ENCODE measurements at places on chromosomes 1 and 21.
A peak's percentile ranks its signal among the peaks of the same experiment; 100 is the strongest.

DNA sequence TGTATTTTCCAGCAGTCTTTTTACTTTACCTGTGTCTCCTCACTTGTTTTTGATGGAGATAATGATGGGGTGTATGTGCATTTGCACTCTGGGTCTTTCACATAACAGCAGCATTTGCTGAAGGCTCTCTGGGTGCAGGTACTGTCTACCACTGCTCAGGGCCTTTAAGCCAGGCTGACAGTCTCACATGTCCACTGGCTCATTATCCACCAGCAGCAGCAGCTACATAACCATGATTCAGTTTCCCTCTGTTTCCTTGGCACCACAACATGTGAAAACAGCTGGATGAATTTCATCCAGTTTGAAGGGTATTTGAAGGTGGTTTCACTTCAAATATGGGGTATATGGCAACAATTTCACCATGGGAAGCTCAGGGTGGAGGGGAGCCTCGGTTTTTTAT is 41.2 kb upstream of the ROR1 start:
- no peak for DNase-seq

DNA sequence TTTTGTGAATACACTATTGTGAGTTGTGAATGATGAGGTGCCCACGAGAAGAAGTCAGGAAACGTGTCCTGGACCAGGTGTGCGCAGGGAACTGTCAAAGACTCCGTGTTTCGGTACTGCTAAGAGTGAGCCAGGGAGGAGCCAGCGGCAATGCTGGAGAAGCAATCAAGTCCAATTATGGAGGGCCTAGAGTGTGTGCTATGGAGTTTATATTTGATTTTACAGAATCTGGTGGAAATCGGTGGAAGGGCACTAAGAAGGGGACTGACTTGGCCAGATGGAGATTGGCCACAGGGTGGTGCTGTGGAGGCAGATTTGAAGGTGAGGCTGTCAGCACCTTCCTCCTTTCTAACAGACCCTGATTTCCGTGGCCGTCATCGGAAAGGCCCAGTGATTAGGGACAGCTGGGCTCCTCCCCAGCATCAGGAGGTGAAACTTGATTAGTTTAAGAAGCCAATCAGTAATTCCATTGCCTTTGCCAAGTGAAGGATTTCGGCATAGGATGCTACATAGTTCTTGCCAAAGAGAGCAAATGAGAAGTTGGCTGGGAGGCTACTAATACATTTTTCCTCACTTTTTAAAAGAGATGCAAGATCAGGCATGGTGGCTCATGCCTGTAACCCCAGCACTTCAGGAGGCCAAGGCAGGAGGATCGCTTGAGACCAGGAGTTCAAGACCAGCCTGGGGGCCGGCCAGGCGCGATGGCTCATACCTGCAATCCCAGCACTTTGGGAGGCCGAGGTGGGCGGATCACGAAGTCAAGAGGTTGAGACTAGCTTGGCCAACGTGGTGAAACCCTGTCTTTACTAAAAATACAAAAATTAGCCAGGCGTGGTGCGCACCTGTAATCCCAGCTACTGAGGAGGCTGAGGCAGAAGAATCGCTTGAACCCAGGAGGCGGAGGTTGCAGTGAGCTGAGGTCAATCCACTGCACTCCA is 7.0 kb downstream of the PTCH2 start:
- DNase-seq: peak; percentile 73

- DNase-seq: no peak
Measured at GRCh38 chr21:44764319-44765230, 37.0 kb downstream of the UBE2G2 start.

DNA sequence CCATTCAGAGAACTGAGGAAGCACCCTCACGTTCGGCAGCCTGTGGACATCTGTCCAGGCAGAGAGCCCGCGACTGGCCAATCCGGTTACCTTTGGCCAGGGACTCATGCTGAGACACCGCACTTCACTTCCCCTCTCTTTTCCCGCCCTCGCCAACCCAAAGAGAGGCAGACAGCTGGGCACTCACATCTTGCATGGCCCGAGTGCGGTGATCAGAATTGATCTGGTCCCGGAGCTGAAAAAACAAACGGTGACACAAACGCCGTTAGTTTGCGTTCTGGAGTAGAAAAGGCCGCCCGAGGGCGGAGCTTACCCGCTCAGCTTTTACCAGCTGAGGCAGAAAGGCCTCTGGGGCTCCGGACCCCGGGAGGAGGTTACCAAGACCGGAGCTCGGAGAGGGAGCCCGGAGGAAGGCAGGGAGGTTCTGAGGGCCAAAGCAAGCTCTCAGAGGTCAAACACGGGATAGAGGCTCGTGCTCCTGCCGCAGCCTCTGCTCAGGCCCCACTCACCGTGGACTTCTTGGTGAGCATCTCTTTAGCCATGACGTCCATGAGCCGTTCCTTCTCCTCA is 376 bp downstream of the SF3A3 start:
- DNase-seq: no peak

DNA sequence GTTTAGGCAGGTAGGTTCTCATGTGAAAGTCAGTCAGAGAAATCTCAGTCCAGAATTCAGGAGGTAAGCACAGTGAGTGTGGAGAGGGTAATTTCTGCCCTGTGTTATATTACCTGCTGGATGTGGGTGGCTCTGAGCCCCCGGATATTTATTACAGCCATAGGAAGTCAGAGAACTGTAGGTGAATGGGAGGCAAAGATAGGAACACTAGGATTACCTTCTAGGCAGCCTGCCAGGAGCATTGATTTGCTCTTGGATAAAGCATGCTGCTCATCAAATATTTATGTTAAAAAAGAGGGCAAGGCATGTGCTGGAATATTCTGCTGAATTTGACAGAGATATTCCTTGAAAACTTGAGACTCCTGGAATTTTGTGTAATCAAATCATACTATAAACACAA is 8.5 kb downstream of the GNG12 start:
- DNase-seq: no peak

GRCh38 chr1:17795081-17795809 is 40.1 kb downstream of the ACTL8 start:
- DNase-seq: no peak

- DNase-seq: no peak
Measured at GRCh38 chr1:107294686-107295085, 153.8 kb downstream of the NTNG1 start.

- DNase-seq: no peak
Measured at GRCh38 chr1:230794431-230794830, 47.2 kb downstream of the CAPN9 start.

GRCh38 chr1:212470059-212470458 is 37.3 kb downstream of the NENF start:
- no peak for DNase-seq

- DNase-seq: no peak
Measured at GRCh38 chr1:193791746-193792145, 605.3 kb upstream of the B3GALT2 start.

- no peak for DNase-seq
Measured at GRCh38 chr1:213987422-213987926, 299 bp upstream of the PROX1 start.

- DNase-seq: no peak
Measured at GRCh38 chr1:226308166-226308722, 720 bp downstream of the LIN9 start.

DNA sequence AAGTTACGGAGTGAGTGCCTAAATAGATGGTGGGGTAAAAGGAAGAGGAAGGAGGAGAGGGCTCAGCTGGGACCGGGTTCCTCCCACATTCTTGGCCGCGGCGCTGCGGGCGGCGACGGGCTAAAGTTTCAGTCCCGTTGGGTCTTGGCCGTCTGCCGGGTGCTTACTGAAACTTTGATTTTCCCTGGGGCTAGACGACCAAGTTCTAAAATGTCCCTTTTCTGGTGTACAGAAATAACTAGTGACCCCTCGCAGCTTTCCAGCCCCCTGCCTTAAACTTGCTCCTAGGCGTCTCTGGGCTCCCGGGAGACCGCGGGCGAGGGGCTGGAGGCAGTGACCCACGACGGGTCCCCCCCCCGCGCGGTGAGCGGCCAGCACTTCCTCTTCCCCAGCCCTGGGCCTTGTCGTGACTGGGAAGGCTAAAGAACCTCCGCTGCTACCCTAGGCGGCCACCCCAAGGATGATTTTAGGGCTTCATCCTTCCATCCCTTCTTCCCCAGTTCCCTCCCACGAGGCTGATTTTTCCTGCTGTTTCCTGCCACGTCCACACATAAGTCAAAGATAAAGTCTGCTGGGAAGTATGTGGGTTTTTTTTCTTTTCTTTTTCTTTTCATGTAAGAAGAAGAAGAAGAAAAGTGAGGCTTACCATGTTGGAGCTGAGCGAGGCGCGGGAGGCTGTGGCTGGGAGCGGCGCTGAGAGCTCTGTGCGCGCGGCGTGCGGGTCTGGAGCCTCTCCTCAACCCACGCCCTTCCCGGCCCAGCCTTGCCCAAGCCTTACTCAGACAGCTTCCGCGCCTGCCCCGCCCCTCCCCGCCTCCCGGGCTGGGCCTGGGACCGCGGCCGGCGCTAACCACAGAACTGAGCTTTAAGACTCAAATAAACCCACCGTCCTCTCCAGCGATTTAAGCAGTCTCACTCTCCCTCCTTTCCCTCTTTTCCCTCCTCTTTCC is at the start of gene S100A11:
Gene S100A11 (minus strand): TSS at position 738 of the 950 bp plus-strand sequence. CDS start 89 bp downstream, at position 649.
- peak; percentile 70 for DNase-seq

- DNase-seq: no peak
Measured at GRCh38 chr21:27265492-27265891, 298.6 kb upstream of the ADAMTS5 start.

- DNase-seq: no peak
Measured at GRCh38 chr21:29295066-29295650, 3.6 kb upstream of the BACH1 start.

GRCh38 chr1:173422456-173422976 is 54.6 kb upstream of the PRDX6 start:
- DNase-seq: no peak

All from stimulated activated CD8-positive, alpha-beta memory T cell treated with anti-CD3 and anti-CD28 coated beads, Interleukin-7, amount 100 ng/mL, for 4 hours (primary cell).